ENCODE measurements at places on chromosomes 16 and 17.

- no peak for DNase-seq
Measured at GRCh38 chr16:35881654-35882053, 2422.2 kb downstream of the TP53TG3F start.

- peak; percentile 65 for DNase-seq
Measured at GRCh38 chr17:74379495-74380085, 12.3 kb downstream of the GPR142 start.

- no peak for DNase-seq
Measured at GRCh38 chr17:8327303-8327649, 12.4 kb upstream of the ODF4 start.

GRCh38 chr17:73313526-73314127, 1.8 kb upstream of the CDC42EP4 start:
- DNase-seq: no peak

DNA sequence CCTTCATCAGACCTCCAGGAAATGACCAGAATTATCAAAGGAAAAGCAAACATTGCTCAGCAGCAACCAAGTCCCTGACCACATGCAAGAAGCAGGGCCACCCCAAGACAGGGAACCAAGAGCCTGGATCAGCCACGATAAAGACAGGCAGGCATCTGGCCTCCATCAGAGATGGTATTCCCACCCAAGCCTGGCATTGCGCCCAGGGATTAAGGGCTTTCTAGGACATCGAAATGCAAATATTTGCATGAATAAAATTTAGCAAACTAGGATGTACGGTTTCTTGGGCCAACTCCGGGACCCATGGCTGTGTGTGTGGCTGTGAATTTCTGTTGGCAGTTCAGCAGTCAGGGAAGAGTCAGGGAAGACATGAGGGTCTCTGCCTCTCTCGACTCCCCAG, 241.4 kb upstream of the DYNLRB2 start:
- no peak for DNase-seq

GRCh38 chr16:3879258-3879886, 1.1 kb downstream of the CREBBP start:
- no peak for DNase-seq

DNA sequence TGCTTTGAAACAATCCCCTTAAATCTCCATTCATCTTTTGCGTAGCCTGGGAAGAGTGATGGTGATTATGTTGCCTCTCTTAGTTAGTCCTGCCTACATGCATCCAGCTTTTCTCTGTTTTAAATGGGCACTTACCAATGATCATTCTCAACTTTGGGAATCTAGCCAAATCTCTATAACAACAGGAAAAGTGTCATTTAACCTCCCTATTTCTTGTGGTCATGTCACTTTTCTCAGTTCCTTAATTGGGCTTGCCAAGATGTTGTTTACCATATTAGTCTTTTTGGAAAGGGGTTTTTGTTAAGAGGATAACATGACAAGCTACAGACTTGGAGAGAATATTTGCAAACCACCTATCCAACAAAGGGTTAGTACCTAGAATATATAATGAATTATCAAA, 15.6 kb upstream of the CLEC10A start:
- DNase-seq: no peak

- DNase-seq: no peak
Measured at GRCh38 chr17:34582185-34582900, 3.0 kb downstream of the TMEM132E start.

GRCh38 chr16:55576384-55576783, 9.9 kb downstream of the CAPNS2 start:
- DNase-seq: no peak

DNA sequence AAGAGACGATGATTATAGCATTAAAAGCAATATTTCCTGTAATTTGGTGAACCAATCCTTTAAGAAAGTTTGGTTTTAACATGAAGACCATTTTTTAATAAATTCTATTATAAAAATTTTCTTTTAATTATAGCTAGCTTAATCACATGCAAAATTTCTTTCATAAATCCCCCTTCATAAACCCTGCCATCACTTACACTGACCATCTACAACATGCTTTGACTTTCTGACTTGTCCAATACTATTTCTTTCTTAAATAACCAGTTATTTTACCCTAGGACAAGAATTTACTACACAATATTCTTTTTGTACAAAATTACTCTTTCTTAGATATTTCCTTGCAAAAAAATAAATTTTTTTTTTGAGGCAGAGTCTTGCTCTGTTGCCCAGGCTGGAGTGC, 1334.8 kb downstream of the CDH11 start:
- DNase-seq: no peak

- DNase-seq: no peak
Measured at GRCh38 chr17:10513299-10514067, 4.9 kb downstream of the MYH1 start.

- DNase-seq: no peak
Measured at GRCh38 chr16:55421226-55421625, 57.8 kb upstream of the MMP2 start.

GRCh38 chr17:6512552-6512951, 43.8 kb downstream of the PITPNM3 start:
- no peak for DNase-seq

DNA sequence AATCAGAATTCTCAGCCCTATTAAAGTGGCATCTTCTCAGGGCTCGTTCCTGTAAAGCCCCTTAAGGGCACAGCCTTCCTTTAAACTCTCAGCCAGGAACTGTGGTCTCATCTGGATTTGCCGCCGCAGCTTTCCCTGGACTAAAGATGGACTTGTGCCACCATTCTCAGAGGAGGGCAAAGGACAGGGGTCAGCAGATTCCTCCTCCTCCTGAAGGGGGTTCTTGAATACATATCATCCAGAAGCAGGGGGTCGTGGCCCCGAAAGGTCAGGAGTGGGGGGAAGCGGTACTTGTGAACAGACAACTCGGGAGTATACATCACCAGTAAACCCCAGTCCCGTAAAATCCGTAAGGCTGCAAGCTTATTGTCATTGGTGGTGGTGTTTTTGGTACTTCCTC, 174.8 kb downstream of the RPTOR start:
- DNase-seq: no peak

DNA sequence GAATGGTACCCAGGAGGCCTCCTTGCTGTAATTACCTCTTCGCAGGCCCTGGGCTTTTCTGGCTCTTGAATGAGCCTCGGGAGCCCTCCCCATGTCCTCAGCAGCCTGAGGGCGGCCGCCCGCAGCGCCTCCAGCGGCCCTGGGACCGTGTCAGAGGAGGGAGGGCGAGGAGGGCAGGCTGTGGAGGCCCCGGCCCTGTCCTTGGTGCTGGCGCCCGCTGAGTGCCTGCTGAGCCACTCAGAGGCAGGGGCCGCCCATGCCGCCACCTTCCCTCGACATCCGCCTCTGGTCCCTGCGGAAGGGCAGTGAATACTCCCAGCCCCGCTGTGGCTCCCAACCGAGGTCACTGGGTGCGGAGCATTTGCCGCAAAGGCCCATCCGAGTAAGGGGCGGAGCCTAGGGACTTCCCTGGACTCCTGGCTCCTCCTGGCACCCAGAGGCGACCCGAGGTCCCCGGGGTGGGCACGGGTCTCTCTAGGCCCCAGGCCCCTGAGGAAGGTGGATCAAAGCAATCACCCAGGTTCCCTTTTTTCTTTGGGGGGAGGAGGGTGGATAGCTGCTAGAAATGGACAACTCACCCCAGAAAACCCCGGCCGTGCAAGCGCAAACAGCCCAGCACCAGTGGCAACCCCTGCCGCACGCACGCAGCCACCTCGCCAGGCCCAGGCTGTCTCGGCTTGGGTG, 2.8 kb downstream of the RBFOX3 start:
- DNase-seq: no peak

- no peak for DNase-seq
Measured at GRCh38 chr16:26668026-26668425, 398.7 kb upstream of the C16orf82 start.

GRCh38 chr16:56824331-56824730, 40.7 kb upstream of the SLC12A3 start:
- no peak for DNase-seq
